ENCODE measurements at places on chromosomes 11 and 22. TPM values are rescaled to one million over a fixed set of nuclear protein-coding genes. Genes with fewer than 3 reads are reported as not detected.

The ZBTB44 gene
- total RNA-seq, result 68.1 TPM

- H3K4me1 ChIP-seq, result no peaks in the 10 kb centered on the region
- peaks cover 10% of the 10 kb centered on the region for H3K27me3 ChIP-seq
- no peak overlapping the region for H3K4me3 ChIP-seq
- no peak overlapping the region for H3K27ac ChIP-seq
- DNase-seq, result no peak
Measured at GRCh38 chr11:58060535-58060934, 29.8 kb downstream of the OR6Q1 start.

The SCGB1C1 gene
- not detected for total RNA-seq

DNA sequence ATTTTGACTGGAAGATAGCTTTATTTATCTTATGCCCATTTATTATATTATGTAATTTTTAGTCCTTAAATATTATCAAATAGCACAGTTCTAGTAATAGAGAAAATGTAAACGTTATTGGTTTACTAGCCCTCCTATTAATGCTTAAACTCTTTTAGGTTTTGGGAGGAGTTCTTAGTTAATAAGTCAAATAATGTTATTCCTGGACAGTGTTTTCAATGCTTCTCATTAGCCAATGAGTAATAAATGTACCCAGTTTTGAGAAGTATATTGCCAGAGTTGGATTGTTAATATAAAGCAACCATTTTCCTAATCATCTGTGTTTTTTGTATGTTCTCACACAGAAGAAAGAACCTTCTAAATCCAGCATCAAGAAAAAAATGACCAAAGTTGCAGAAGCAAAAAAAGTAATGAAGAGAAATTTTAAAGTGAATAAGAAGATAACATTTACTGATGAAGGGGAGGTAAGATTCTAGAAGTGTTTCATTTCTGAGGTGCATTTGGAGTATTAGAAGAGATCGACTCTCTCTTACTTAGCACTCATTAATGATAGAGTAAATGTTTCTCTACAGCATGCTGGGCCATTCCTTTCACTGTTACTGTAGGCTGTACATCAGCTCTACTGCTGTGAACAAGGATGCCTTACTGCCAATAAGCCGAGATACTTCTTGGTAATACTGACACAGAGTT lies 173.4 kb downstream of the DDX10 start:
- no peak overlapping the region for H3K27ac ChIP-seq
- H3K4me1 ChIP-seq, result no peaks in the 10 kb centered on the region
- no peak for DNase-seq
- no peaks in the 10 kb centered on the region for H3K27me3 ChIP-seq
- H3K4me3 ChIP-seq, result no peak overlapping the region

The APOBEC3H gene
- 3.2 TPM for total RNA-seq

DNA sequence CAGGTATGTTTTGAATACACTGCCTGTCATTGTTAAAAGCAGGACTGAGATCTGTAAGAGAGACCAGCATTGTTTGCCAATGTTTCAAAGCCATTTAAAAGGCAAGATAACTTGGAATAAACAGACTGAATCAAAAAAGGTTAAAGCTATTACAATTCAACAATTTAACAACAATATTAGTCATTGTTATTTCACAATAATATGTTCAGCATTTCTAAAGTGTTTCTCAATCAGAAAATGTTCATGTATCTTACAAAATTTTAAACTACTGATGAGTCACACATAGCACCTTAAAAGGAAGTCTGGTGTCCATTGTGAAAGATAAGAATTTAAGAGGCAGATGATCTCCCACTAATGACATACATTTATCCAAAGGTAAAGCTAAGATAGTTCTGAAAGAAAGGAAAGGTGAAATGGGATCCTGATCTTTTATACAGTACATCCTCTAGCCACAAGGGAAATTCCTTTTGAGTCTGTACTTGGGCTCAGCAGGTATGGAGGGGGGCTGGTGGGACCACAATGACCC lies 79.7 kb downstream of the MAML2 start:
- no peaks in the 10 kb centered on the region for H3K36me3 ChIP-seq
- DNase-seq, result no peak
- H3K4me1 ChIP-seq, result peaks cover 53% of the 10 kb centered on the region
- H3K27ac ChIP-seq, result no peak overlapping the region
- H3K4me3 ChIP-seq, result no peak overlapping the region

The TBC1D22A gene
- total RNA-seq, result 67.8 TPM

Measured in T-cell (primary cell).